ENCODE measurements at places on chromosomes 5 and 9.

- no peak for DNase-seq
Observed at GRCh38 chr5:154562244-154562880, 84.3 kb upstream of the HAND1 start.

- no peak for DNase-seq
Observed at GRCh38 chr9:83154087-83154736, 91.3 kb upstream of the RASEF start.

GRCh38 chr5:142857405-142857804 is 87.2 kb downstream of the ARHGAP26 start:
- DNase-seq = no peak

DNA sequence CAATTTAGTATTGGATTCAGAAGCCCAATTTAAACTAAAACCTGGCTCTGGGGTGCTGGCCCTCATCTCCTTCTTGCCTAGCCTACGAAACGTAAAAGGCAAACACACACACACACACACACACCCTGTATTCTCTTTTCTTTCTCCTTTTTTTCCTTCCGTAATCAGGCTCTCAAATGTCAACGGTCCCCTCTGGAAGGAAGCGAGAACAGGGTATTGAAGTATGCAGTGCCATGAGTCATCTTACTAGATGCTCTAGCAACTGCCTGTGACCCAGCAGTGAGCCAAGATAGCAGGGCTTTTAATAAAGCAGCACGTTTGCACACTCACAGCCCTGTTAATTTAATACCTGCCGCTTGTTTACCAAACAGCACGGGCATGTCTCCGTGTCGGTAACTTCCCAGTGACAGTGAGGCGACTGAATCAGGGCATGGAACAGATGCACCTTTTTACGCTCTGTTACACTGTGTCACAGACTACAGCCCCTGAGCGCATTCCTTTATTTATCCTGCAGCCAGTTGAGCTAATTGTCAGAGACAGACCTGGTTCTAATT is 243.8 kb downstream of the BNC2 start:
- DNase-seq = no peak

All from cortex of kidney (tissue), 1 donor.